NCI-H524 treated with DMSO at 0.1 percent for 48 hours (cell line): ENCODE measurements at places on chromosomes 2 and 18.

DNA sequence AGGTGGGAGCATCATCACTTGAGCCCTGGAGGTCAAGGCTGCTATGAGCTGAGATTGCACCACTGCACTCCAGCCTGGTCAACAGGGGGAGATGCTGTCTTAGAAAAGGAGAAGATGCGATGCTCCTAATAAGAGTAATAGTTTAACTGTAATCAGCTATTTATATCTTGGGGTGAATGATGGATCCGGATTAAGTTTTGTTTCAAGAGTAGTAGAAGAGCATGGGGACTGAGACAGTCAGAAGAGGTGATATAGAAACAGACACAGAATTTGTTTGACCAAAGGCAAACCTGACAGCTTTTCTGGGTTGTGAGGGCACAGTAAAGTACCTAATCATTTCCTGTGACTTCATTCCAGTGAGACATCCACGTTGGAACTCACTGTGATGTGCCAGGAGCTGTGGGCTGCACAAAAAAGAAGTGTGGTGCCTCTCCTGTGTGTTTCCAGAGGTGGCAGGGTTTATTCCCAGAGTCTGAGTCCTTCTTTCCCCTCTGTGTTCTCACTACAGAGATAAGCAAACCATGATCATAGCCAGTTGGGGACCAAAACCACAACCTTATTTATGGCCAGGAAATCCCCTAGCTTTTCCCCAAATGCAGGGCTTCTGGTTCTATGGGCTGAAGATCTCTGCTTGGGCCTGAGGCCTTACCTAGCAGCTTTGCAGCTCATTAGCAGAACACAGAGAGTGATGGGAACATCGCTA lies 113.7 kb downstream of the XRCC5 start:
- DNase-seq, result no peak

GRCh38 chr2:214995926-214996670 lies 142.3 kb downstream of the ABCA12 start:
- no peak for DNase-seq

- DNase-seq, result no peak
Measured at GRCh38 chr18:55421308-55421614, 166.7 kb downstream of the TCF4 start.

GRCh38 chr2:234795272-234795920 lies 156.4 kb upstream of the SH3BP4 start:
- DNase-seq, result no peak

DNA sequence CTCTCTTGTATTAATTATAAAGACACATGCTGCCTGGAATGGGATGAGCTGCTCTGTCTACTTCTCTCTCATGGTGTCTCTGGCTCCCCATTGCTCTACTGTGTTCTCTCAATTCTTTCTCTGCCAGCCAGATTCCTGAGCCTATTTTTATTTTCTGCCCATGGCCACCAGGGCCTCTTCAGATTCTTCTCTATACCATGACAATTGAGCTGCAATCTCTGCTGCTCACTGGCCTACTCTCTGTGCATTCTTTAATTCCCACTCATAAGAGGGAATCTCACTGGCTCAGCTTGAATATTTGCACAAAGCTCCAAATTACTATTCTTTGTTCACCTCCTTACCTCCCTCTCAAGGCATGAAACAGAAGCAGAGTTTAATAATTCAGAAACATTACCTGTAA lies 161.4 kb upstream of the GULP1 start:
- no peak for DNase-seq

DNA sequence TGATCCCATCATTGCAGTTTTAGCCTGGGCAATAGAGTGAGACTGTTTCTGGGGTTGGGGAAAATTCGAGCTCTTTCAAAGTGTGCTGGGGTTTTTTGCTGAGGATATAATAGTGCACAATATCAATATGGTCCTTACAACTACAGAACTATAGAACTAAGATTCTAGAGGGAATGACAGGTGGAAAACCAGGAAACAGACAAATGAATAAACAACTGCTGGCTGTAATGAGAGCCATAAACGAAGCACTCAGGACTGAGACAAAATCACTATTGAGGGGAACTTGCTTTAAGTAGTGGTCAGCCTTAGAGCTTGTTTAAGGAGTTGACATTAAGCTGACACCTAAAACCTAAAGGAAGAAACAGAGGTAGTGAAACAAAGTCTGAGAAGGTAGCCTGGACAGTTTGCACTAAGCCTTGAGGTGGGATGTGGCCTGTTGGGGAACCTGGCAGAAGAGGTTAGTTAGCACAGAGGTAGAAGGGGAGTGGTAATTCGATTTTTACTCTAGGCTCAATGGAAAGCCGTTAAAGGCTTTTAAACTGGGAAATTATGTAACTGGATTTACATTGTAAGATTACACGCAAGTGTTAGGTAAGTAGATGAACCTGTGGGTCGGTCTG lies 33.8 kb downstream of the LCLAT1 start:
- DNase-seq, result no peak

- DNase-seq, result no peak
Measured at GRCh38 chr2:134148172-134148571, 105.7 kb upstream of the MGAT5 start.

DNA sequence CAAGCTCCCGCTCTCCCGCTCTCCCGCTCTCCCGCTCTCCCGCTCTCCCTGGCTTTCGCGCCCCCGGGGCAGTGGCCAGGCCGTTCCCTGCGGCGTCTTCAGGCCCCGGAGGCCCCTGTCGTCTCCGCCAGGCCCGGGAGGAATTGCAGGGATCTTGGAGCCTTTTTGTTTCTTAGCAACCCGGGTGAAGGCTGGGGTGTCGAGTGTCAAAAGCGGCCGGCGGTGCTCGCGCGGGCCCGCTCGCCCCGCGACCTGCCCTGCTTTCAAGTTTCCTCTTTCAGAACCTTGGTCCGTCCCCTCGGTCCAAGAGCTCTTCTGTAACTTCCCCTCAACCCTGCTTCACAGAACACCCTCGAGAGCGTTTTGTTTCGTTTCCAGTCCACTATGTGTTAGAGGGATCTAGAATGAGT lies 1.4 kb downstream of the RNF138 start:
- no peak for DNase-seq

DNA sequence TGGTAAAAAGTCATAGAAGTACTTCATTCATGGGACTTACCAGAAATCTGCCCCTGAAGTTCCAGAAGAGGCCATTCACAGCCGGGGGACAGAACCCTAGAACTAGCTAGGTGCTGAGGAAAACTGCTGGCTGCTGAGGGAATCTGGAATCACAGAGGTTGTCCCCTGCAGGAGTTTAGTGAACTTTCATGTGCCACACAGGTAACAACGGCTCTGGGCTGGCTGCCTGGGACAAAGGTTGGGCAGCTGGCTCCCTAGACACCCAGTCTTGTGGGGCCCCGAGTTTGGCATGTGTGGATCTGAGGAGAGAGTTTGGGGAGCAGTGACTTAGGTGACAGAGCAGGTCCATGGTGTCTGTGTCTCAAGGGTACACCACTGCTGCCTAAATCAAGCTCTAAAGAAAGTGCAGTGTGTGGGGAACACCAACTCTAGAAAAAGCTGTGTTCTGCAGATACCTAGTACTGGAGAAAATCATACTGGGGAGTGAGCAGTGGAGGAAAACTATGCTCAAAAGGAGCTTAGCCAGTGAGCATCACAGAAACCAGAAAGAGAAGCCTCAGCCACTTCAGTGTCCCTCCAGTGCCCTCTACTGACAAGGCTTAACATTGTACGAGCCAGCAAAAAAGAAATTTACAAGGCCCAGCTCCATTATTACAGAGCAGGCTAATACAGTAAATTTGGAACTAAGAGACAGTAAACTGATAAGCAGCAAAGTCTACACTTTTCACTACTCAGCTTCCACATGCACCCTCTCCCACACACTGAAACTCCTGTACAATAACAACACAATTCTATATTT lies 15.2 kb downstream of the GALNT3 start:
- DNase-seq, result no peak

DNA sequence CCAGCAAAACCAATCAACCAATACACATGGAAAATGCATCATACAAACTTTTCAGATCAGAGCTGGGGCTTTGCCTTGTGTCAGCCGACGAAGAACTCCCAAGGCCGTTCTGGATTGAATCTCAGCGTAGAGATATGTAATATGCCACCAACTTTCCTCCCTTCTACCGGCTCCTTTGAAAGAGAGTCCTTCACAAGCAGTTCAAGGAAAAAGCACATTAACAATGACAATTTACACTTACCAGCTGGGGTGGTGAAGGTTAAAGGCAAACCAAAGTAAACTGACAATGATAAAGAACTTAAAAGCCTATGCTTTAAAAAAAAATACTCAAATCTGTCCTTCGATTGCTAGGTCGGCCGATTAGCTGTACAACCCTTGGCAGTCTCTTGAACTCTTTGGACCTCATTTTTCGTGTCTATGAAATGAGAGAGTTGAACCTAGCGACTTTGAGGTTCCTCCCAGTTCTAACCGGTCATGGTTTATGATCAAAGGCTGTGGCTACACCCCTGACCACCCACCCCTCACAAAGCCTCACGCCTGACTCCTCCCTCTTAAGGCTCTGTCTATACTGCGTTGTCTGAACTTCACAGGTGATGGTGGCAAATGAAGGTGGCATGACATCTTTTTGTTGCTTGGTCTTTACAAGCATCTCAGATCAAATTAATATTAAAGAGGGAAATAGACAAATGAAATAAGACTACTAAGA lies 46.2 kb downstream of the BCL2 start:
- DNase-seq, result no peak

DNA sequence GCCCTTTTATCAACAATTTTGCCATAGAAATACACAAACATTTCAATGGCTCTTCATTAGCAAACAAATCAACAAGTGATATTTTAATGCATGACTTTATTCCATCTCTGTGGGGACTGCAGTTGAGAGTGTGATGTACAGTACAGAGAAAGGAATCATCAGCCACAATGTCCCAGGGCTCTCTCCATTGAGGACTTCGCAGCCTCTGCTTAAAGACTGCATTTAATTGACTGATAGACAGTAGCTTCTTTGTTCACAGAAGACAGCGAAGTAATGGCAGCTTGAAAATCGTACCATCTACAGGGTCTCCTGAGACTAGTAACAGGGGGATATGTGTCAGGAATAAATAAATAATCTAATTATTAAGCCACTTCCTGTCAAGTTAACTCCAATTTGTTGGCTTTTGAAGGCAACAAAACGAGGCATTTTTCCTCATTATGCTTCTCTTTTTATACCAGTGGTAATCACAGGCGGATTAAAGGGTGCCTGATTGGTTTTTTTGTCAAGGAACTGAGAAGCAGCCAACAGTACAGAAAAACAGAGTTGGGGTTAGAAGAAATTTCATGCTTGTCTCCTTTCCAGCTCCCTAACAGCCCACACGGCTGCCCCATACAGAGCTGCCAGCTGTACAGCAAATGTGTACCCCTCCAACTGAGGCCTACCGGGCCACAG lies 164.3 kb downstream of the ZNF521 start:
- DNase-seq, result no peak

DNA sequence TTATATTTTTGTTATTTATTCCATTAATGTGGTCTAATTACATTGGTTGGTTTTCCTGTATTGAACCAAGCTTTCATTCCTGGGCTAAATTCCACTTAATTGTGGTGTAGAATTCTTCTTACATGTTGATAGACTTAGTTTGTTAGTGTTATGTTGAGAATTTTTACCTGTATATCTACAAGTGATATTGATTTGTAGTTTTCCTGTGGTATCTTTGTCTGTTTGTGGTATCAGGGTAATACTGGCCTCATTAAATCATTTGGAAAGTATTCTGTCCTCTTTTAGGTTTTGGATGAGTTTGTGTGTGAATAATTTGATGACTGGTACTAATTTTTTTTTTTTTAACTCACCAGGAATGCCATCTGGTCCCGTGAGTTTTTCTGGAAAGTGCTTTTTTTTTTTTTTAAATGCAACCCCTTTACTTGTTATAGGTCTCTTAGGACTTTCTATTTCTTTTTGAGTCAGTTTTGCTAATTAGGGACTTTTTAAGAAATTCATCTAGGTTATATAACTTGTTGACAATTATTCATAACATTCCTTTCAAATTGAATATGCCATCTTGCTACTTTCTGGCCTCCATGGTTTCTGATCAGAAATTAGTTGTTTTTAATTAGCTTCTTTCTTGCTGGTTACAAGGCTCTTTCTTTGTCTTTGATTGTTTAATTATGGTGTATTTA lies 232.8 kb downstream of the CCDC85A start:
- DNase-seq, result no peak

DNA sequence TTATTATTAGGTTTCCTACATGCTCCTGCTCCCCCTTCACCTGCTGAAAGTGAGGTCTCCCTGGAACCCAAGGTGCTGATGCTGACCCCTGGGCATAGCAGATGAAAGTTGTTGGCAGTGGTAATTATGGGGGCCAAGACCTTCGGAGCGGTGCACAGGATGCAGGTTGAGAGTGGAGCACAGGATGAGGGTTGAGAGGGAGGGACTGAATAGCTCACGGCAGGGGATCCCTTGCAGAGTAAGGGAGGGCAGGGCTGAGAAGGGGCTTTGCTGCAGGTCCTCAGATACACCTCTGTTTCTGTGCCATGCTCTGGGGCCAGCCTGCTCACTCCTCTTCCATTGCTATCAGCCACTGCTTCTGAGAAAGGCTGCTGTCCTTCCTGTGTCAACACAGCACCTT lies 163.3 kb downstream of the FHOD3 start:
- DNase-seq, result no peak

DNA sequence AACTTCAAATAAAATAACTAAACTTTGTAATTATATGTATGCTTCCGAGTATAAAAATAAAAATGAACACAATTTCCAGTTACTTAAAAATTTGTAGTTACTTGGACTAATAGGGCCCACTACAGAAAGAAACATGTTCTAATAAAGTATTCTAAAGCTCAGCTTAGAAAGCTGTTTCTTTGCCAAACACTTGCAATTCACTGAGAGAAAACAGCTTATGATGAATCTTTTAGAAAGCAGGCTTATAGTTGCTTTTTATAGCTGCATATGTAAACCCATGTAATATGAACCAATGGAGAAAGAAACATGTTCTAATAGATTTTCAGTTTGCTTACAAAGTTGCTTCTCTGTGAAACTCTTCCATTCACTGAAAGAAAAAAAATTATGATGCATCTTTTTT lies 766.0 kb downstream of the LRP1B start:
- no peak for DNase-seq

GRCh38 chr2:179265082-179265510 lies 464 bp upstream of the SESTD1 start:
- no peak for DNase-seq

GRCh38 chr2:5791371-5791770 lies 99.2 kb downstream of the SOX11 start:
- DNase-seq, result no peak

DNA sequence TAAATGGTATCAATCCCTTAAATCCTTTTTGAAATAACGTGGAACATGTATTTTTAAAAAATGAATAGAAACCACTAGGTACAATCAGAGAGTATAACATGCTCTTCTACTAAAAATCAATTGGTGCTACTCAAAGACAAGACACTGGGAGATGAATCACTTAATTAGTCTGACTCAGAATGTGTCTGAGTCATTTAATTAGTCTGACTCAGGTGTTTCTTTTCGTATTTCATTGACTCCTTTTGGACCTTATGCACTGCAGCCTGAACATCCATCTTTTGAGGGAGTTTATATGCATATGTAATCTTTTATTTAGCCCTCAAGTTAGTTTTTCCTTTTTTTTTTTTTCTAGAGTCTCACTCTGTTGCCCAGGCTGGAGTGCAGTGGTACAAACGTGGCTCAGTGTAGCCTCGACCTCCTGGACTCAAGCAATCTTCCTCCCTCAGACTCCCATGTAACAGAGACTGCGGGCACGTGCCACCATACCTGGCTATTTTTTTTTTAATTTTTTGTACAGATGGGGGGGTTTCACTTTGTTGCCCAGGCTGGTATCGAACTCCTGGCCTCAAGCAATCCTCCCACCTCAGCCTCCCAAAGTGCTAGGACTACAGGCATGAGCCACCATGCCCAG lies 26.5 kb downstream of the PPP4R3B start:
- DNase-seq, result no peak
